ENCODE measurements at places on chromosomes 2 and 18.

DNA sequence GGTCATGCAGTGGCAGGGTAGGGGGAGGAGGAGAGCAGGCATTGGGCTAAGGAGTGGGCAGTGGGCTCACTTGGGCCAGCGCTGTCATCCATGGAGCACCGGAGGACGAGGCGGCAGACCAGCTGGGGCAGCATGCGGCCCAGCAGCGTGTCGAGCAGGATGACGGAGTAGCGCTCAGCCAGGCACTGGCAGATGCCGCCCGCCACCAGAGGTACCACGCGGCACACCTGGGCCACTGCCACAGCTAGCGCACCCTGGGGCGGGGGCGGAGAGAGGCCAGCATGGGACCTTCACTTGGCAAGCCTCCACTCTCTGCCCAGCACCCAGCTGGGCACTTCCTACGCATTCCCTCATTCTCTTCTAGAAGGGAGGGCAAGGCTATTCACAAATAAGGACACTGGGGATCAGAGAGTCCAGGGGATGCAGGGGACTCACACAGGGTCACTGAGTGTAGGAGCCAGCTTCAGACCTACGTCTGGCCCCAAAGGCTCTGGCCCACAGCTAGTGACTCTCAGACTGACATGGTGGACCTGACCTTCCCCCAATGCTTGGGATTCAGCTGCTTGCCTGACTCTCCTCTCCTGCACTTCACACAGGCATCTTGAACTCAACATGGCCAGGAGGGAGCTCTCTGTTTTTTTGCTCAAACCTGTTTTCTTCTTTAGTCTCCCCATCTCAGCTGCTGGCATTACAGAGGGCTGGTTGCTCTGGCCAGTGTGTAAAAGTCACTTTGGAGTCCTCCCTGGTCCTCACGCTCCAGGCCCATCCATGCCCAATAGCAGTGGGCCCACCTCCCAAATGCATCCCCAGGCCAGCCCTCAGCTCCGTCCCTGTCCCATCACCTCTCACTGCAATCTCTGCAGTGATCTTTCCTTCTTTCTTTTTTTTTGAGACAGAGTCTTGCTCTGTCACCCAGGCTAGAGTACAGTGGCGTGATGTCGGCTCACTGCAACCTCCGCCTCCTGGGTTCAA, 4.1 kb downstream of the SFTPB start:
- DNase-seq: no peak

DNA sequence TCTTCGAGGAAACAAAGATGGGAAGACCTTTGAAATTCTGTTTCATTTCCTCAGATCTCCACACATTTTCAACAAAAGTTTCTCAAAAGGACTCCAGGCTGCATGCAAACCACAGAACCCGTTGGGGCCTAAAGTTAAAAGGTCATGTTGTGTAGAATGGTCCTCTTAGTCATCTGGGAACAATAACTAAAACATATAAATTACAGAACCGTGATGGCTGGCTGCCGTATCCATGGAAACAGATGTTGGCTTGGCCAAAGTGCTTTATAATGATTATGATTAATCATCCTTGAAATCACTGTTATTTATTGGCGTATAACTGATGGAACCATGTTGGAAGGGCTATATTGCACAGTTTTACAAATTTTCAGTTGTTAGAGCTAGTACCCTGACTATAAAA, 182.8 kb upstream of the CRIM1 start:
- DNase-seq: no peak

DNA sequence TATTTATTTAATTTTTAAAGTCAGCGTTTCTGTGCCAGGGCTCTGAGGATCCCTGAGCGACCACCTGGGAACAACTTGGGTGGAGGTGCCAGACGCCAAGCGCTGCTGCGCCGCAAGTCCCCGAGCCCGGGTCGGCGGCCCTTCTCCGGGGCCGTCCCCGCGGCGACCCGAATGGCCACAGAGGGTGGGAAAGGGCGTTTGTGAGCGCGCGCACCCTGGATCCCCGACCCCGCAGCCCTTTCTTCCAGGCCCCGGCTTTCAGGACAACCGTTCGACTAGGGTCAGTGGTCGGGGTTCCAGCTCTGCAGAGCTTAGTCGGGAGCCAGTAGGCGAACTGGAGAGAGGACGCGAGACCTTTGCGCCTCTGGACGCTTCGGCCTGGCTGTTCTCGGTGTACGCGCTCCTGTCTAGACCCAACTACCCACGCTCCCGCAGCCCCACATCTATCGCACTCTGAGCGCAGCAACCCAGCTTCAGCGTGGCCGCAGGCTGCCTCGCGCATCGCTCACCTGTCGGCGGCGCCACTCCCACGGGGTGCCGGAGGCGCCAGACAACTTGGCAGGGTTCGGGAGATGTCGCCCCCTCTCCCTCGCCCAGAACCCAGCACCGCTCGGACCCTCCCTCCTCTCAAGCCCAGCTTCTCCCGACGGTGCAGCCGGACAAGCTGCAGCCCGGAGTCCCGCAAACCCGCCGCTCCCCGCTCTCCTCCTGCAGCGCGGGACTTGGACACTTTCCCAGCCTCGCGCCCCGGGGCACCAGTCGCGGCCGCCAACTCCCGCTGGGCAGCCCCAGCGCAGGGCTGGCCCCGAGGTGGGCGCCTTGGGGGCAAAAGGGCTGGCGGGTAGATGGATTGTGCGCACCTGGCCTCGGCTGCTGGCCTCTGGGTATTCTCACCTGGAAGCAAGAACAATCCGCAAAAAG, 758 bp downstream of the LYPD1 start:
- no peak for DNase-seq

GRCh38 chr2:17604050-17604449, 63.6 kb downstream of the VSNL1 start:
- no peak for DNase-seq

DNA sequence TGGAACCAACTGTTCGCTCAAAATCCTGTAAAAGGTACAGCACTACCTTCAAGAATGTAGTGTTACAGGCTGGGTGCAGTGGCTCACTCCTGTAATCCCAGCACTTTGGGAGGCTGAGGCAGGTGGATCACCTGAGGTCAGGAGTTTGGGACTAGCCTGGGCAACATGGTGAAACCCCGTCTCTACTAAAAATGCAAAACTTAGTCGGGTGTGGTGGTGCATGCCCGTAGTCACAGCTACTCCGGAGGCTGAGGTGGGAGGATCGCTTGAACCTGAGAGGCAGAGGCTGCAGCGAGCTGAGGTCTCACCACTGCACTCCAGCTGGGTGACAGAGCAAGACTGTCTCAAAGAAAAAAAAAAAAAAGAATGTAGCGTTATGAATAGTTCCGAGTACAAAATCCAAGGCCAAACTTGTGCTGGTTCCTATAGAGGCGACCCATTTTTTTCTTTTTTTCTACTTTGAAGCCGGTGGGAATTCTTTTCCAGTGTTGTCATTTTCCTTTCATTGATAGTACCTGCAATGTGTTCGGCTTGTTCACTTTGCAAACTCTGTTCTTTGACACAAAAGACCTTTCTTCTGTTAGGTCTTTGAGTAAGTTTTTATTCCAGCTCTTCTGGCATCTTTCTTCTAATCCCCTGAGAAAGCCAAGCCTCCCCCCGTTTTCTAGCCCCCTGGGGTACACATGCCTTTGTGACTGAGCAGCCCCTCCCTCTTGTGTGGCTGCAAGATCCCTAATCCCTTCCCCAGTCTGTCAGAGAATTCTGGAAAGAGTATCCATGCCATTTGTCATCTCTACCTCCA, 25.1 kb downstream of the INPP5D start:
- DNase-seq: no peak

DNA sequence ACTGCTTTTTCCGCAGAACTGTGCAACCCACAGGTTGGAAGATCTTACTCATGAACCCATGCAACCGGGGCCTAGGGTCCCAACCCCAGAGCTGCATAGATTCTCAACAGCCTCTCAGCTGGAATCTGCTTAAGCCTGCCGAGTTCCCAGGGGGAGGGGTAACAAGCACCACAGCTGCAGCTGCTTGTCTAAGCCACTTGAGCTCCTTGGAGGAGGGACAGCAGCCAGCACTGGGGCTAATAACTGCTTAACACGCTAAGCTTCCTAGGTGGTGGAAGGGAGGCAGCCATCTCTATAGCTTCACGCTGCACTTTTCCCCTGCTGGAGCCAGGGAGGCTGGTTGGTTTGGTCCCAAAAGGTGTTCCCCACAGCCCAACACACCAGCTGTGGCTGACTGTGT, 311.6 kb downstream of the DSC3 start:
- DNase-seq: no peak

DNA sequence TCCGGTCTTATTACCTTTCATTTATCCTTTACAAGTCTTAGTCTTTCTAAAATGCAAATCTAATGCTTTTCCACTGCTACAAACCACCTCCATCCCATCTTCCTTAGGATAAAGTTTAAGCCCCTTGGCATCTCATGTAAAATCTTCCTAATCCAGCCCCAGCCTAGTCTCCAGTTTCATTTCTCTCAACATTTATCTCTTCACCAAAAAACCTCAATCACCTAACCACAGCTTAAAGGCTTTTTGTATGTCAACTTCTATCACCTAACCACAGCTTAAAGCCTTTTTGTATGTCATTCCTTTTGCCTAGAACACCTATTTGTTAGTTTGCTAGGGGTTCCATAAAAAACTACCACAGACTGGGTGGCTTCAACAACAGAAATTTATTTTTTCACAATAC, 4.2 kb downstream of the TRAK2 start:
- DNase-seq: no peak

GRCh38 chr2:223930103-223930976, 14.8 kb downstream of the WDFY1 start:
- DNase-seq: no peak

- DNase-seq: no peak
These were observed 165.7 kb downstream of the TMX3 start for GRCh38 chr18:68548904-68549870.

DNA sequence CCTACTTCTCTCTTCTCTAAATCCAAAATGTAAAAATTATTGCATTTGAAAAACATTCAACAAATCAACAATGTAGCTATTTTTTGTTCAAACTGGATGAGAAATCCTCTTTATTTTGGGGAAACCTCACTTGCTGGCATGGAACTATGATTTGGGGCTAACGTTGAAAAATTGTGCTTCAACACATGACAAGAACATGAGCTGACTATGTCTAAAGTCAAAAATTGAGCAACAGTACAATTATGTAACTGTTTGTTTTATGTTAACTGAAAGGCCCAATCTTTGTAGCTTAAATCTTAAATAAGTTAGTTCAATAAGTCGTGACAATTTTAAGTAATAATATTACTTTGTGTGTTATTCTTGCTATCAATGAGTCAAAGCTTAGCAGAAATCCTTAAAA, 67.3 kb downstream of the TMEFF2 start:
- DNase-seq: no peak

GRCh38 chr18:13587001-13587400, 139.4 kb downstream of the FAM210A start:
- no peak for DNase-seq

DNA sequence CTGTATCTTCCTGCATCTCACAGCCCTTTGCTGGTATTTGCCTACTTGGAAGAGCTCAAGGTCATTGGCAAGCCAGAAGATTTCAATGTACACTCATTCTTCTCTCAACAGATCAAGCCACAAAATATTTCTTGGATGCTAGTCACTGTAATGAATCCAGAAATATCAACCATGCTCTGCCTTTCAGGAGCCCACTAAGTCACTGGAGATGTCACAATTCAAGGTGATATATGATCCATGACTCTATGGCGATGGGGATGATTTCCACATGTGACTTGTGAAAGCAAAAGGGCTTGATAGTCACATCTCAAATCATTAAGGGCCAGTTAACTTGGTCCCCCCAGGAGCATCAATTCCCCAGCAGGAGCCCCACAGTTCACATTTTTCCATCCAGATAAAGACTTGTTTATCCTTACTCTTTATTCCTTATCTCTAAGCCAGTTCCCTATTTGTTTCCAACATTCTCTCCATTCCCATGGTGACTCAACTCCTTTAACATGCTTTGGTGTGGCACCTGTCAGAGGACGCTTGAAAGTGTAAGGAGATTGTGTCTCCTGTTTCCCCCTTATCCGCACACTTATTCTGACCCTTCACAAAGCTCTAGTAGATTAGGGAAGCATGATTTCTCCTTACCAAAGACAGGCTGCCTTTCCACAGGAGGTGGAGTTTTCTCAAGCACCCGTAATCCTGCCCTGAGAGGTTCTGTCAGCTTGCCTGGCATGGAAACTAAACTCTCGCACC, 15.8 kb downstream of the PKDCC start:
- no peak for DNase-seq

DNA sequence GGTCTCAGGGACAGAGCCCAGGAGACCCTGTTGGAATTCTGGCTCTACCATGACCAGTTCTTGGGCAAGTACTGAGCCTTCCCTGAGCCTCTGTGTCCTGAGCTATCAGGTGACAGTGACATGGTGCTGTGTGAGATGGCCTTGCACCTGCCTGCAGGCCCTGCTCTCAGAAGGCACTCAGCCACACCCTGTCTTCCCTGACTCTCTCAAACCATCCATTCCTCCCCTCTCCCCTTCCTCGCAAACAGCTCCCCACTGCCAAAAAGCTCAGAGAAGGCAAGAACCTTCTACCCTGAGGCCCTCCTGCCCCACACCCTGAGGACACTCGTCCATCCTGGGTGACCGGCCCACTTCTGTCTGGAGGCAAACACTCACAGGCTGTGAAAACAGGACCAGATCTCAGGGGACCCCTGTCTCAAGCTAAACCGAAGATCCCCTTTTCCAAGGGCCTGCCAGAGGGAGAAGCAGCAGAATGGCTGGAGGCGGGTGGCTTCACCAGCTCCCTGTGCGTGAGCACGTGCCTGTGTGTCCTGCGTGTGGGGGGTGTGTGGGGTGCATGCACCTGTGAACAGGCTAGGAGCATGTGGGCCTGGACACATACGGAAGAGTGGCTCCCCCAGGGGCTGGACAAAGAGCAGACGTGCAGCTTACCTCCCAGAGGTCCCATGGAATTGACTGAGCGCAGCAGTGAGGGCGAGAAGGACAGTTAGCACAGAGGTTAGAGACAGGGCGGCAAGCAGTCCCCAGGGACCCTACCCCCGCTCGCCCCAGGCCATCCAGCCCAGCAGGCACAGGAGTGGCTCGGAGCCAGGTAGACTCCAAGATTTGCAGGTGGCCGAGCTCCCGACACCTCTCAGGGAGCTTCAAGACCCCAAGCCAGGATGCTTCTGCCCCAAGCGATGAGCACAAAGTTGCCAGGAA, 53.9 kb downstream of the BIN1 start:
- DNase-seq: no peak

GRCh38 chr2:161121622-161122021, 38.6 kb upstream of the TANK start:
- DNase-seq: no peak

GRCh38 chr18:44518091-44518615, 162.5 kb upstream of the SETBP1 start:
- DNase-seq: no peak

DNA sequence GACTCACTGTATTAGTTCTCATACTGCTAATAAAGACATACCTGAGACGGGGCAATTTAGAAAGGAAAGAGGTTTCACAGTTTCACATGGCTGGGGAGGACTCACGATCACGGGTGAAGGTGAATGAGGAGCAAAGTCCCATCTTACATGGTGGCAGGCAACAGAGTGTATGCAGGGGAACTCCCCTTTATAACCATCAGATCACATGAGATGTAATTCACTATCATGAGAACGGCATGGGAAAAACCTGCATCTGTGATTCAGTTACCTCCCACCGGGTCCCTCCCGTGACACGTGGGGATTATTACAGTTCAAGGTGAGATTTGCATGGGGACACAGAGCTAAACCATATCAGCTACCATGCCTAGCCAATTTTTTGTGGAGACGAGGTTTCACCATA, 168.2 kb downstream of the NEDD4L start:
- DNase-seq: no peak
